DND-41 (cell line): ENCODE measurements at places on chromosomes 2 and 18.

- DNase-seq: no peak
These were observed 15.2 kb upstream of the SCYGR1 start for GRCh38 chr2:227402959-227403358.

GRCh38 chr2:102737431-102737830 is 24.4 kb upstream of the TMEM182 start:
- no peak for DNase-seq

DNA sequence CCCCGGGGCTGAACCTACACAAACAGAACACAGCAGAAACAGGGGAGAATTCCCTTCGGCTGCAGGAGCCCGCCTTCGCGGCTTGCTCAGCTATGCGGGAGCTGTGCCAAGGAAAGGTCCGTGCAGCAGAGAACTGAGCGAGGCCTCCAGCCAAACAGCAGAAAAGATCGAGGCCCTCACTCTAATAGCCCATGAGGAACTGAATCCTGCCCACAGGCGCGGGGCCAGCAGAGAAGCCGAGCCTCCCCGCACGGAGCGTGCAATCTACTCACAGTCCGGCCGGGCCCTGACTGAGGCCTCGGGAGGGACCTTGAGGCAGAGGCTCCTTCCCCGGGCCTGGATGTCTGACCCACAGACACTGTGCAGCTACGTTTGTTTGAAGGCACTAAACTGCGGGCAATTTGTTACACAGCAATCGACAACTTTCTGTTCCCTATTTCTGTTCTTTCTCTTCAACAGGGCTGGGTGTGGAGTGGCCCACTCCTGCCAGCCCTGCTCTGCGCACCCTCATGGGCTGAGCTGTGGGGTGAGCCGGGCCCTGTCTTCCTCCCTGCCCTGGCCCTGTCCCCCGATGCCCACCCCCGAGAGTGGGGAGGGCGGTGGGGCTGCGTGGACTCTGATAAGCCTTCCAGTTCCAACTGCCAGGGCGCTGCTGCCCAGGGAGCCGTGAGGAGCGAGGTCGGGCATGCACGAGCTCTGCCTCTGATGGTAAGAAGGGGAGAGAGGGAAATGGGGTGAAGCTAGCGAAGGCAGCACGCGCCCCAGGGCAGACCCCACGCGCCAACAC is 13.7 kb downstream of the HES6 start:
- no peak for DNase-seq

DNA sequence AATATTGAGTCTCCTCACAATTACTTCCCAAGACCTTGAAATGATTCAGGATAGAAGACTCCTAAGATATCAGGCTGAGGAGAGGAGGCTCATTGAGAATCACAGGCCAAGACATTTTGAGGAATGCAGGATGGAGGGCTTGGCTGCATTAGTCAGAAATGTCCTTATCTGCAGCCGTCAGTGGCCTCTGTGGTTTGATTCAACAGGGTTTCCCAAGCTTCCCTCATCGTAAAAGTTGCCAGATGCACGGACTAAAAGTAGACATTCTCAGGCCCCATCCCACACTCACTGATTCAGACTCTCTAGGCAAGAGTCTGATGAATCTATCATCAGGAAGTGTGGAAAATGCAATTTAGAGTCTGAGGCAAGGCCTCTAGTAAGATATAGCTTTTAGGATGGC is 34.0 kb upstream of the TMEM178A start:
- DNase-seq: no peak

DNA sequence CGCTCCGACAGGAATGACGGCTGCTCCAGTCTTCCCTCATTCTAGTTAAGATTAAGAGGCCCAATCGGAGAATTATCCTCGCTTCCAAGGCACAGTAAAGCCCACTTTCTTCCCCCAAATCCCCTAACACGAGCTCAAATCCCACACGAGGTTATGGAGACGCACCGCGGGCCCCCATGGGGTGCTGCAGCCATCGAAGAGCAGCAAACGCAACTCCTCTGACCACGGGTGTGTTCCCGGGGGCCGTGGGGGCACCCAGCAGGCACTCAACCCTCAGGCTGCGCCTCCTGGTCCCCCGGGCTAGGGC is 446 bp downstream of the COPS9 start:
- DNase-seq: no peak

DNA sequence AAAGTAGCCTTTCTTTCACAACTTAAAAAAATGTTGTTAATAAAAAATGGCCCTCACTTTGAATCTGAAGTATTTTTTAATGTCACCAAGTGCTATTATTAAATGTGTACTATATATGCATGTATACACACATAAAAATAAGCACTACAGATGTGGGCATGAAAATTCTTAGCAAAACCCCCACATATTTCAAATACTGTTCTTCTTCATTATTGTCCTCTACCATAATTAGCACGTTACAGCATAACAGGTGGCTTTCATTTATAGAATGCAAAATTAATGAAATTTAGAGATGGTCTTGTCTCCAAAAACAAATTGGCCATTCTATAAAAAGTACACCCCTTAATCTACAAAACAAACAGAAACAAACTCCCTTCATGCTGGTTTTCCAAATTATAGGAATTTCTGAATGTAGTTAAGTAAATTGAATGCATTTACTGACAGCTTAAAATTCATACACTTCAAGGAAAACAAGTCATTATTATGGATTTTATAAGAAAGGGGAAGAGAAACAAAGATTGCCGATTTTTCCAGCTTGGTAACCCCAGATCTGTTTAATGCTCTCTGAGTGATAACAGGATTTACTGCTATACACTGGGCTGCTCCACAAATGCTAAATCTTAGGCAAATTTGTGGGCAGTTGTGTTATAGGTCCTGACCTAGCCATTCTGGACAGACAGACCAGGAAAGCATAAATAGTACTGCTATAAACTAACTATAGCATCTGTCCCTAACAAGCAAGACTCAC is 67.2 kb downstream of the SPRED2 start:
- no peak for DNase-seq

- DNase-seq: no peak
These were observed 109.4 kb downstream of the CERS6 start for GRCh38 chr2:168565512-168565911.

DNA sequence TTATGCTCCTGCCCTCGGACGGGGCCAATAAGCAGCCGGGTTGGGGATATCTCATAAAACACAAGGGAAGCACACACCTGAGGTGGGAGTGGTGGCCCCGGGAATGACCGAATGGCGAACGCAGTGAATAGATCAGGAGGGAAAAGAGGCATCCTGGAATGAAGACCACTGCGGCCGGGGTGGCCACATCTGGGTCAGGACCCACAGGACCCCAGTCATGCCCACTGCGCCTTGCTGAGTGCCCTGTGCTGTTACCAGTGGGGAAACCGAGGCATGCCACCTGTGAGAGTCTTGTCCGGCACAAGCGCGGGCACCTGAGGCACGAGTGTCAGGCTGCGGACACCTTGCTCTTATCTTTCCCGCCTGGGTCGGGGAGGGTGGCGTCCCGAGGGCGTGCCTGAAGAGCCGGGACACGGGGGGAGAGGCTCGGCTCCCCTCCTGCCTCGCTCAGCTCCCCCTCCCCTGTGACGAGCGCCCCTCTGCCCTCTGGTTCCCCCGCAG is 1.6 kb downstream of the PDCD1 start:
- no peak for DNase-seq

DNA sequence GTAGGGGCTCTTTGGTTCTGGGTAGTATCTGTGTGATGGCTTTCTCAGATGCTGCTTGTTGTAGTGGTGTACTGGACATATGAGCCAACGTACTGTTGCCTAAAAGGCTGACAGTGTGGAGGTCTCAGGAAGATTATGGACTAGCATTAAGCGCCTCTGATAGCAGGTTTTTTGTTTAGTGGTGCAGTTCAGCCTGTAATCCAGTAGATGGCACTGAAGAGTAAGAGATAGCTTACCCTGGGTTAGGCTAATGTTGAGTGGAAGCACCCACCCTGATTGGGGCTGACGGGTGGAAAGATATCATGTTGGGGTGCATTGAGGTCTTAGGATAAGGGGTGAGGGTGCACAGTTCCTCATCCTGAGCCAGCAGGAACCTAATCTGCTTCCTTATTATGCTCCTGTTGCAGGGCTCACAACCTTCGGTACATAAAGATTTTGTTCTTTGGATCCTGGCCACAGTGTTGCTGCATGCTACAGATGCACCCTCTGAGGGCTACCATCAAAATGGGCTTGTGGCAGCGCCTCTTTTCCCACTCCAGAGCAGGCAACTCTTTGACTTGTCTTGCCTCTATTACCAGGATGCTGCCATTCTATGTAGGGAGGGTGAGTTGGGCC is 79.6 kb downstream of the MSTN start:
- no peak for DNase-seq

DNA sequence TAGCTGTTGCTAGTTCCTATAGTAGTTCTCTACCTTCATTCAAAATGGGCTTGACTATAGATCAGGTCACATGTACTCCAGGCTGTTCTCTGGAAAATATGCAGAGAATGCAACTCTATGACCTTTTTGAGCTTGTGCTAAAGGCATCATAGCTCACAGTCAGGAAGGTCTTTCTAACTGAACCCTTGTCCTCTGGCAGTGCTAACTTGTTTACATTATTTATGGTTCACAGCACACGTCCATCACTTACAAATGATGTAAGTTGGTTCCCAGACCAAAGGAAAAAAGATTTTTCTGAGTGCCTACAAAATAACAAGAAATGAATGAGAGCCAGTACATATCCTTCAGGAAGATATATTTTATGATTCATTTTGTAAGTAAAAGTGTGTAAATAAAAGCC is 236.1 kb downstream of the GCA start:
- no peak for DNase-seq

GRCh38 chr2:223114170-223114569 is 62.2 kb downstream of the KCNE4 start:
- DNase-seq: no peak

DNA sequence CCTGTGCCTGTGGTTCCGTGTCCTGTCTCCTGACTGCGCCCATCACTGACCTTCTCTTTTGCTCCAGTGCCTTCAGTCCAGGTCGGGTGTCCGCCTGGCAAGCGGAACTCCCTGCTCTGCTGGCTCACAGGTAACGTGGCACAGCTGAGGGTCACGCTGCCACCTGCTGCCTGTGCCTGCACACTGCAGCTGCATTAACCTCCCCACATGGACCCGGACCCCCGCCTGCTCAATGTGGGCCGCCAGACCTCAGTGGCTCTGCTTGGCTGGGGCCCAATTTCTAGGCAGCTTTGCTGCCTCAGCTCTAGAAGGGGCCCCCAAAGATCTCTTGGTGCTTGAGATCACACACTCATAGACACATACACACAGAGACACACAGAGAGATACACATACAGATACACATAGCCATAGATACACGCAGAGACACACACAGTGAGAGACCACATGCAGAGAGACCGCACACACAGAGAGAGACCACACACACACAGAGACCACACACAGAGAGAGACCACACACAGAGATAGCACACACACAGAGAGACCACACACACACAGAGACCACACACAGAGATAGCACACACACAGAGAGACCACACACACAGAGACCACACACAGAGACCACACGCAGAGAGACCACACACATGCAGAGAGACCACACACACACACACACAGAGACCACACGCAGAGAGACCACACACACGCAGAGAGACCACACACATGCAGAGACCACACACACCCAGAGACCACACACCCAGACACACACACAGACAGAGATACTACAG is 14.9 kb upstream of the CNNM3 start:
- peak; percentile 66 for DNase-seq

DNA sequence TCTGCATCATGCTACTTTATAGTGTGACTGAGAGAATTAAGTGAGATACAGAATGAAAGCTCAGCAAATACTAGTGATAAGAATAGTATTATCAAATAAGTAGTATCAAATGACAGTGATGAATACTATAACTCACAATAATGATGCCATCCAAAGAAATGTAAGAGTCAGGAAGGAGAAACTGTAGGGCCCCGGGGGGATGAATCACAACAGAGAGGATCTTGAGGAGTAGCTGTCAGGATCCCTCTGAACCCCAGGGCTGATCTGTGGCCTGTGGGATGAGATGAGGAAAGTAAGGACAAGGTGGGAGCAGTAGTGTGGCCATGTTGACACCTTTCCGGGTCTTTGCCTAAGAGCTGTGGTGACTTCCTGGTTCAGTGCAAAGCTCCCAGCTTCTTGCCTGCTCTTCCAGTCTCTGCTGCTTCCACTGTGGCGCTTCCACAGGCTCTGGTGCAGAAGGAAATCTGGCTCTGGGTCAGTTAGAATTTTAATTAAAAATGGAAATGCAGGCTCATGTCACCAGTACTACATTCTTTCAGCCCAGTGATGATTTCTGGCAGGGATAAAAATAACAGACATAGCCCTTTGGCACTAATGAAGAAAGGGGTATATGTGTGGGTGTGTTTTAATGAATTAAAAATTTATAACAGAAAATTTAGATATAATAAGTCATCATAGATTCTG is 166.9 kb downstream of the MYO3B start:
- no peak for DNase-seq

GRCh38 chr2:121197369-121198091 is 87.5 kb downstream of the TFCP2L1 start:
- DNase-seq: no peak

GRCh38 chr2:1715184-1716013 is 28.9 kb downstream of the PXDN start:
- DNase-seq: no peak

DNA sequence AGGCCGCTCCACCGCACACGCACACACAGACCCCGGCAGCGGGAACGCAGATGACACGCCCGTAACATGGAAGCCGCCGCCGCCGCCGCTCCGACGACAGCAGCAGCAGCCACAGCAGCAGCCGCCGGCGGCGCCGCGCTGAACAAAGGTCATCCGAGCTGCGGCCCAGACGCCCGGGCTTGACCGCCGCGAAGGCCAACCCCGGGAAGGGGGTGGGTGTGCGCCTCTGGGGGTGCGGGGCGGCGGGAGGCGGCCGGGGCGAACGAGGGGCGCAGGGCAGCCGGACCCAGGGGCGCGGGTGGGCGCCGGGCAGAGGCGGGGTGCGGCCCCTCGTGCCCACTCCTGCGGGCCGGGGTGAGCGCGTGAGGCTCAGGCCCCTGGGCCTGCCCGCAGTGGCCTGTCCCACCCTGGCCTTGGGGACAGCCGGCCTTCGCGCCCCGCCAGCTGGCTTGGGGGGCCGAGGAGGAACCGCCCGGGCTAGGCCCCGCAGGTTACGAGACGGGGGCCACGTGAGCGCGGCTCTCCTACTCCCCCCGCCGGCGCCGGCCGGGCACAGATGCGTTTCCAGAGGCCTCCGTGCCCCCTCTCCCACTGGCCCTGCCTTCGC is 1.0 kb upstream of the ZNF532 start:
- DNase-seq: no peak

DNA sequence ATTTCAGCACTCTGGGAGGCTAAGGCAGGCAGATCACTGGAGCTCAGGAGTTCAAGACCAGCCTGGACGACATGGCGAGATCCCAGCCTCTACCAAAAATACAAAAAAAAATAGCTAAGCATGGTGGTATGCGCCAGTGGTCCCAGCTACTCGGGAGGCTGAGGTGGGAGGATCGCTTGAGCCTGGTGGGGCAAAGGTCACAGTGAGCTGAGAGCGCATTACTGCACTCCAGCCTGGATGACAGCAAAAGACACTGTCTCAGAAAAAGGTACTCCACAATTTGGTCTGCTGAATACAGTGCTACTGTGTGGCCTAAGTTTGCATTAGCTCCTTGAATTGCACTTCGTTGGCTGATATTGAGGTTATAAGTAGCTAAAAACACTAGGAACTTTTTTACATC is 97.9 kb downstream of the FEZ2 start:
- DNase-seq: no peak
